ENCODE measurements at places on chromosomes 16 and 17.
A peak's percentile ranks its signal among the peaks of the same experiment; 100 is the strongest.

GRCh38 chr16:1430759-1431496 lies at the start of gene PERCC1:
PERCC1 (plus strand) TSS chr16:1431078; CDS start chr16:1432594, 1,516 bp downstream.
- no peak for DNase-seq

- peak; percentile 80 for DNase-seq
Observed at GRCh38 chr17:30449480-30449879, 27.7 kb upstream of the GOSR1 start.

GRCh38 chr17:14196377-14196997 lies 40.2 kb downstream of the CDRT15 start:
- no peak for DNase-seq

GRCh38 chr17:57115377-57115776 lies 30.3 kb downstream of the AKAP1 start:
- DNase-seq, result no peak

- DNase-seq, result no peak
Observed at GRCh38 chr16:30692396-30693064, 6.4 kb upstream of the SRCAP start.

DNA sequence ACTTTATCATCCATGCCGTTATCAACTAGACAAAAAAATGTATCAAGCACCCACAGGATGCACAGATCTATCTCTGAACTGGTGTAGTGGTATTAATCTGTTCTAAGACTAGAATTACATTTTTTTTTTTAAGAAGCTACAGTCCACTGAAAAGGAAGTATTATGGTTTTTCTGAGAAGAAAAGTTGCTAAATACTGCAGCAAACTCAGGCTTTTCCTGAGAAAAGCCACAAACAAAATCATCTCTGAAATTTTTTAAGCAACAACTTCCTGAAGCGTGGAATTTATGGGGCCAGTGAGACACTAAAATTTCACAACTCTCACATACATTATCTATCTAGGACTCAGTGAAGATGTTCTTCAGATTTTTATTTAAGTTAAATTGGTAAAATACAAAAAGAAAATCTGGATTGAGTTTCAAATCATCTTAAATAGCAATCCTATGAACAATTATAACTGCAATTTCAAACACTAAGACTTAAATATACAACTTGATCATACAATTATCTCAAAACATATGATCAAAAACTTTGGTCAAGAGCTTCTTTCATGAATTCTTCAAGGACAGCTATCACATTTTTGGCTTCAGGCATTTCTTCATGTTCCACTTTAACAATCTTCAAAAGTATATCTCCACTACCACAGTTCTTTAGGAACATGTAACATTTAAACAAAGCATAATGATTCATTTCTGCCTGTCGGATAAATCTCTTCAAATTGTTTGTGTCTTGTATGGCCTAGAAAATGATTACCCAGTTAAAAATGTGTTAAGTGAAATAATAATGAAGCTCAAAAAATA lies 10.5 kb downstream of the C17orf75 start:
- no peak for DNase-seq

- no peak for DNase-seq
Observed at GRCh38 chr16:3650631-3651265, 3.7 kb upstream of the DNASE1 start.

DNA sequence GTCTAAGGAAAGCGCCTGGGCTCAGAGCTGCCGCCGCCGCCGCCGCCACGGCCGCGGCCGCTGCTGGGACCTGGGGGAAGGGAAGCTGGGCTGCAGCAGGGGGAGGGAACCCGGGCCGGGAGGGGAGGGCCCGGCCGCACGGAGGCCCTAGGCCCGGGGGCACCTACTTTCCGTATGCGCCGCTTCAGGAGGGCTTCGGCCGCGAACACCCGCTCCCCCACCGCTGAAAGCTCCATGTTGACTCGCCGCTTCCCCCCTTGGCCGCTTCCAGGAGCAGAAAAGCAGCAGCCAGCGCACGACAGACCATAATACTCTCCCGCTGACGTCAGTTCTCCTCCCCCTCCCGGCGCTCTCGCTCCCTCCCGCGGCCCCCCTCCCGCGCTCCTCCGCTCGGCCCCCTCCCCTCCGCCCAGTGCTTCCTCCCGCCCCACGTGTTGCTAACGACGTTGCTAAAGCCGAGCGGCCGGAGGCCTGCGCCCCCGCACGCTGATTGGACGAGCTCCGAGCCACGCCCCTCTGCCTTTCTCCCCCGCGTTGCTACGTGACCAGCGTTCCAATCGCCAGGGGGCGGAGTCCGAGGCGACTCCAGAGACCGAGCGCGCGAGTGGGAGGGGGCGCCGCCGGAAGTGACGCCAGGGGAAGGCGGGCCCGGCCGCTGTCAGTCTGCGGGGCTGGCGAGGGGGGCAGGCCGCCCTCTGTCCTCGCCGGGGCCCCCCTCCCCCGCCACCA lies at the start of gene CBX8:
Gene CBX8 (minus strand): TSS at position 315 of the 729 bp plus-strand sequence. CDS start 79 bp downstream, at position 236.
- DNase-seq, result peak; percentile 99

DNA sequence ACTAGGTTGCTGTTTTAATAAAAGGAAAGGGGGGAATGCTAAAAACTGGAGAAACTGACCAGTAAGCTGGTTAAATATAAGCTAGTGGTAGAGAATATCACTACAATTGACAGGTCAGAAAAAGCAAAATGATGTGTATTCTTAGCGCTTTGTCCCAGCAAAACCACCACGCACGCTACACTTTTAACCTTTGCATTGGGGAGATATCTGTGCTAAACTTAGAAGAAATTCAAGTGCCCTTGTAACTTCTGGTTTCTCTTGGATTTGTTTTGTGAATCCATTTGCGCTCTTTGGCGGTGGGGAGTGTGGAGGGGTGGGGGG lies 1.4 kb downstream of the GAN start:
- no peak for DNase-seq

DNA sequence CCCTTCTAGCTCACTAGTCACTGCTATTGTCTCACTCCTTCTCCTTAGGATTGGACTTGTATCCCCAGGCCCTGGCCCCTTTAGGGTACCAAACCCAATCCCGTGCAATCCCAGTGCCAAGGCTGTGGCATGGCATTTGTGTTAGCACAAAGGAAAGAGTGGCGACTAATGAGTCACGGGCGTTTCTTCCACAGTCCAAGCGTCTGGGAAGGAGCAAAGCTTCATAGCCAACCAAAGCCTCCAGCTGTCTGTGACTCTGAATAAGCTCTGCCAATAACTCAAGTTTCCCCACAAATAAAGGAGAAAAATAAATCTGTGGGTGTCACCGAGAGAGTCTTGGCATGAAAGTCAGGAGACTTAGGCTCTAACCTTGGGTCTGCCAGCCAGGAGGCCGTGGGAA lies 54.6 kb upstream of the COX10 start:
- DNase-seq, result peak; percentile 1

GRCh38 chr16:68146585-68146984 lies 61.4 kb downstream of the NFATC3 start:
- no peak for DNase-seq

DNA sequence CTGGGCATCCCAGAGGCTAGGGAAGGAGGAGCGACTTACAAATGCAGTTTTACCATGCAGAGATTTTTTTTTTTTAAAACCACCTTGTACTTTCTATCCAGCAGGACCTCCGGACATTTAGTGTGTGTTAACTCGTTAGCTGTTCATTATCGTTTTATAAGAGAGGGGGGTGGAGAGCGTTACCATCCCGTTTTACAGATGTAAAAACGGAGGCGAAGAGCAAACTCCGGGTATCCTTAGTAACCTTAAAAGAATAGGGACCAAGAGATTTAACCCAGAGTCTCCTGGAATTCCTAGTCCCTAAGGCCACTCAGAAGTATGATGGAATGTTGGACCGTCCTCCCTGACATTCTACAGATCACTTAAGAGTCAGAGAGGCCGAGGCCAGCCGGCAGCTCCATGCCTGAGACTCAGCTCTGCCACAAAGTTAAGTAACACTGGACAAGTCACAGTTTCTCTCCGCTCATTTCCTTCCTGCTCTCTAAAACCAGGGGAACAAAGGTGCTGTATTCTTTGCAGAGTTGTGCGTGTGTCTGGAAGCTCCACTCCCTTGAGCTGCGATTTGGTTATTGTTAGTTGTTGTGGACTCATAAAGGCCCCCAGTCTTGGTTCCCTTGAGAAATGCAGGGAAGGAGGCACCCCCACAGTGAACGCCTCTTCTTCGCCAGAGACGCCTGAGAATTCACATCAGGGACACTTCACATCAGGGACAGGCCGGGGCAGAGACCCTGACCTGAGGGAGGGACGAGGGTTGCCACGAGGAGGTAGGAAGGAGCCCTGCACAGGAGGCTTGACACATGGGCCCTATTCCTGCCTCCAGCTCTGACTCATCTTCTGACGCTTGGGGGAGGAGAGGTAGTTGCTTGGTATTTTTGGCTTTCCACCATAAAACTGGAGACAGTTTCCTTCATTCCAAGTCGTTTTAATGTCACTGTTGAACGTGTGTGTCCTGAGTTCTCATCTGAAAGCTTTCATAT lies 1.2 kb downstream of the DUSP14 start:
- peak; percentile 12 for DNase-seq

DNA sequence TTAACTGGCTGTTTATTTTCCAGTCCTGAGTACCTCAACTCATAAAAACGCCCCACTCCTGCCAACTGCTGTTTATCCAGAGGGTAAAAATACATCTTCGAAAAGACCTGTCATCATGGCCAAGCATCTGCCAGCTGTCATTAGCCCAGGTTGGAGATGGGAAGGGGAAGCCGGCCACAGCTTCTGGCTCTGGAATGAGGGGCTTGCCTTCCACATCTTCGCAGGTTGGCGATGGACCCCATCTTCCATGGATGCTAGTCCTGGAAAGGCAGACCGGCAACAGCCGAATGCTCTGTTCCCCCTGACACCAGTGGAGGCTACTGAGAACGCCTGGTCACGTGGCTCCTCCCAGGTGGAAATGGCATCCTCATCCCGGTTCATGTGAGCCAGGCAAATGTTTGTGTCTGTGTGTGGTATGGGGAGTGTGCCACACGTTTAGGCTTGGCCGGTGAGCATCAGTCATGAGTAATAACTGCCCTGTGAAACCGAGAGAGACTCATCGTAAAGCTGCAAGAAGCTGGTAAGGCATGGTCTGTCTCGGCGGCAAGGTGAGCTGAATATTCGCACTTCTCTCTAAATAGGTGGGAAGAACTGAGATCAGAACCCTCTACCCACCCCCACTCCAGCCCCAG lies 420 bp upstream of the KRTAP17-1 start:
- DNase-seq, result no peak

GRCh38 chr17:1505586-1505985 lies 10.8 kb downstream of the INPP5K start:
- DNase-seq, result no peak

DNA sequence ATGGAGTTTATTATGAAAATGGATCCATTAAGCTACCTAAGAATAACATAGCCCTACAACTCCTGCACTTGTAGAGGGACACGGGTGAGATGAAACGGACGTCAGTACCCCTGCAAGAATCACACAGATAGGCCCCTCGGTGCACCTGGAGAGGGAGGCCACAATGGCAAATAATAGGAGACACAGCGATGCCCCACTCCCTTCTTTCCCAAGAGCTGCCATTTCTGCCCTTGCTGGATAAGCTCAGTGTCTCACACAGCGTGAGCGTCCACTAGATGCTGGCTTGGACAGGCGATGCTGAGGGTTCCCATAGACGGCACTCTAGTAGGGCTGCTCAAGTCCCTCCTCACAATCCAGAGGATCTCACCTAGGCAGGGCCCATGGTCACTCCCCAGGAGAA lies 67.8 kb downstream of the ADCY9 start:
- DNase-seq, result no peak

DNA sequence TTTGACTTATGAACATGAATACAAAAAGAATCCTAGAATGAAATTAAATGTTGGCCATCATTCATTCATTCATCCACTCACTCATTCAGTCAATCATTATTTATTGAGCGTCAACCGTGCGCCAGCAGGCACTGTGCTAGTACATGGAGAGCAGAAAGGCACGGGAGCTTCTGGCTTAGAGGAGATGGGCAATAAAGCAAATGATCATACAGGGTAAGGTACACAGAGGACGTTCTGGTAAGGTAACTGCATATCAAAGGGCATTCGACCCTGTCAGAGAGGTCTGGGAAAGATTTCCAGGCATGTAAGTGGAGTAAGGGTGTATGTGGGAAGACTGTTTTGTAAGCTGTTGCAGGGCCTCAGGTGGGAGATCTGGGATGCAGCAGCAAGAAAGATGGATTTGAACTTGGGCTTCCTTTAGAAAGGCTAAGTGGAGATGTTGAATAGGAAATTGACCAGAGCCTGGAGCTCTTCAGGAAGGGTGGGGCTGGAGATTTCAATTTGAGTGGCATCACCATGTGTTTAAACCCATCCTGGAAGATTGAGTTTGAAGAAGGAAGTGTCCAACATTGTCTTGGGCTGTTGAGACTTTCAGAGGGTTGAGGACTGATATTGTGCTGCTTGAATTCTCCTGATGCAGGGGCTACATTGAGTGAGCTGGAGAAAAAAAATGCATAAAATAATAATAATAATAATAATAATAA lies 2.8 kb upstream of the MSI2 start:
- no peak for DNase-seq

DNA sequence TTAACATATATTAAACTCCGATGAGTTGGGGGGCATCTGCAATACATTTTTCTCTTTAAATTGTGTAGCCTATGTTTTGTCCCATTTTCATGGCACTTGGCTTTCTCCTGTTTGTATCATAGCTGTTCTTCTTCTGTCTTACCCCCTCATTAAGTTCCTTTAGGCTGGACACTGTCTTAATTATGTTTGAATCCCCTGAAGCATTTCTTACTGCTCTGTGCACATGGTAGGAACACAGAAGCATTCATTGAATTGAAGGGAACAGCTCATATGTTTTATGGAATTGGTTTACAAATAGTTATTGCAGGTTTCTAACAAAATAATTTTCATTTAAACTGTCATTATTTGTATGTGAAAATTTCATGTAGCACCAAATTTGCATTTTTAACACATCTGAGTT lies 176.8 kb downstream of the TANC2 start:
- no peak for DNase-seq

DNA sequence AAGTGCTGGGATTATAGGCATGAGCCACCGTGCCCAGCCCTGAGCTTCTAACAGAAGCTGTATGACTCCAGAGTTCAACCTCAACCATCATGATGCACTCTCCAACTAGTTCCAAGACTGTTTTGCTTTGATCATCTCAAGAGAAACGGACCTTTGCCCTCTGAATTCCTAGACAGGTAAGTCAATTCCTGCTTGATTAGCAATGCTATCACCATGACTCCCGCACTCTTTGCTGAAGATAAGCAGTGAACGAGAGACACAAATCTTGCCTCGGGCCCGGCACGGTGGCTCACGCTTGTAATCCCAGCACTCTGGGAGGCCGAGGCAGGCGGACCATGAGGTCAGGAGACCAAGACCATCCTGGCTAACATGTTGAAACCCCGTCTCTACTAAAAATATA lies 22.2 kb downstream of the ANKFY1 start:
- DNase-seq, result no peak

DNA sequence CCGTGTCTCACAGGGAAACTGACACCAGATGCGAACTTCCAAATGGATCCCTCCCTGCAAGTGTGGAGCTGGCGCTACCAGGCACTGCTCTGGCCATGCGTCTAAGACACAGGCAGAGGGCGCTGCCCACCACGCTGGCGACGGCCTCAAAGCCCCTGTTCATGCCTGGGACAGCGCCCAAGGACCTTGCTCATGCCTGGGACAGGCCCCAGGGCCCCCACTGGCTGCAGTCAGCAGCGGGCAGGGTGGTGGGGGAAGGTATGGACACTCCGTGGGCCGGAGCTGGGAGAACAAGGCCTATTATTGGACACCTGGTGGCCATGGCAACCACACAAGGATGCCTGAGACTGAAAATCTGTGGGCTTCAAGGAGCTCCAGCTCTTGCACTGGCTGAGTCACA lies 8.8 kb downstream of the ZG16B start:
- peak; percentile 65 for DNase-seq

GRCh38 chr16:10889855-10890254 lies 12.9 kb downstream of the CIITA start:
- DNase-seq, result no peak

- no peak for DNase-seq
Observed at GRCh38 chr17:7292729-7293128, 1.7 kb downstream of the YBX2 start.

GRCh38 chr16:78957317-78958100 lies 643.0 kb downstream of the MAF start:
- peak; percentile 35 for DNase-seq

All from globus pallidus (tissue), 1 donor.